ENCODE measurements at places on chromosomes 3 and 15. TPM values are rescaled to one million over a fixed set of nuclear protein-coding genes. Genes with fewer than 3 reads are reported as not detected.

GRCh38 chr3:4218456-4219226 lies 84.5 kb upstream of the SETMAR start:
- DNase-seq = no peak

GRCh38 chr3:30826531-30826942 lies 67.9 kb downstream of the GADL1 start:
- DNase-seq = no peak

- peak; percentile 45 for DNase-seq
Observed at GRCh38 chr15:47872869-47873432, 155.6 kb downstream of the SEMA6D start.

Gene C3orf22
- total RNA-seq = not detected

DNA sequence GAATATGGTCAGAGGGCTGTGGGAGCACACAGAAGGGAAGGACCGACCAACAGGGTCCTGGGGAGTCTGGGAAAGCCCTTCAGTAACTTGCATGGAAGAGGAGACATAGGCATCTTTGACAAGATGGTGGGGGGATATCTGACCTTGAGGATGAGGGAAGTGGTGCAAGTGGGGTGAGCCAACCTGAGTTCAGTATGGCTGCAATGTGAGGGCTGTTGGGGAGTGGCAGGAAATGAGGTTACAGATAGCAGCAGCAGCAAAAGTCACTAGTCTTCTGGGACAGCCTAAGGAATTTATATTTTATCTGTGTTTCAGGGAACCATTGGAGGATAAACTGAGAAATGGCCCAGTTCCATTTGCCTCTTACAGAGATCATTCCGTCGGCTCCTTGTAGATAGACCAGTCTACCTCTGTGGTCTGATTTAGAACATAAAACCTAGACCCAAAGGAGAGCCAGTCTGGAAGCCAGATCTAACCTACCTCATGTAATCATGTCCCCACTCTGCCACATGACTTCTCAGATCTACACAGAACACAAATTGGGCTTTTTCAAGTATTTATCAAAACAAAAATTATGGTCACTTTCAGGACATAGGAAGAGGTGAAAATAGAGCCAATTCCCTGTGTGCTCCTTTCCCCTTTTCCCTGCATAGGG lies 75.6 kb downstream of the ST6GAL1 start:
- DNase-seq = no peak
